Spinal cord (tissue), 10 donors: ENCODE measurements at places on chromosomes 3 and 15.

- DNase-seq: no peak
These were observed 10.9 kb downstream of the IDH2 start for GRCh38 chr15:90091156-90091931.

DNA sequence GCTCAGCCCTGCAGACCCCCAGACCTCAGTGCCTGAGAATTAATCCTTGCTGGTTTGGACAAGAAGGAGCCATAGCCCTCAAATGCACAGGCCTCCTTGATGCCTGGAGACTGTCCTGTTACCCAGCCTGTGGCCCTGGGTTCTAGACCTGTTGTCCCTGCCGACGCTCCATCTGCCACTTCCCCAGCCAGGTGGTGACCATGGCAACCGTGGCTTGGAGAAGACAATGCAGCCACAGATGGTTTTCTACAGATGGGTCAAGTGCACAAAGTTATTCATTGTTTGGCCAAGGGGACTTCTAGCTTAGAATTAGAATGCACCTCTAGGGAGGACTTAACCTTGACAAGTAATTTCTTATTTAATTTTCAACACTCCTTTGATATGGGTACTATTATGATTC, 297.1 kb downstream of the UACA start:
- no peak for DNase-seq

GRCh38 chr3:141096164-141096563, 45.0 kb downstream of the SPSB4 start:
- DNase-seq: no peak

- DNase-seq: no peak
These were observed 9.3 kb upstream of the P3H2 start for GRCh38 chr3:190130037-190130436.

GRCh38 chr3:13850161-13850945, 29.5 kb downstream of the WNT7A start:
- no peak for DNase-seq

GRCh38 chr3:5185093-5185673, 2.3 kb upstream of the EDEM1 start:
- DNase-seq: no peak

DNA sequence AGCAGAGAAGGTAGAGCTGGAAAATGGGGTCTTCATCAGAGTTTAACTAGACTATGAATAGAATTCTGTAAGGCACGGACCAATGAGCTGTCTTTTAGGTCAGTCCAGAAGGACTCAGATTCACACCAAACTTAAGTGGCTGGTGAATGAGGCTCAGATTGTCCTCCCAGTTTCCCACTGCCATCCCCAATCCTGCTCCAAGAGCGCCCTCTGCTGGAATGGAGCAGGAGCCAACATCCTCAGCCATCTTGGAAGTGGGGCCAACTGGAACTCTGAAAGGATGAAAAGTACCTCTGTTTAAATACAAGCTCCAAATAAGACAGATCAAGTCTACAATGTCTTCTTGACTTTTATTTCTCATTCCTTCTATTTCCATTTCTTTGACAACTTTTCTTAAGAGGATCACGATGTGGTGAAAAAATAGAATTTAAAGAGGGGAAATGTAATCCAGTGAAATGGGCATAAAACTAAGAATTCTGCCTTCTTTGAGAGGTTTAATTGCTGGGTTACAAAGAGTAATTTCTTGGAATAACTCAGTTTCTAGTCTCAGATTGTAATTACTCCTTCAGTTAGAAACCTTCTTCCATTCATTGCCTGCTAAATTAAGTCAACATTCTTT, 217.1 kb upstream of the TPRG1 start:
- peak; percentile 95 for DNase-seq

- DNase-seq: no peak
These were observed 211.3 kb upstream of the NSMCE3 start for GRCh38 chr15:29480949-29481348.

DNA sequence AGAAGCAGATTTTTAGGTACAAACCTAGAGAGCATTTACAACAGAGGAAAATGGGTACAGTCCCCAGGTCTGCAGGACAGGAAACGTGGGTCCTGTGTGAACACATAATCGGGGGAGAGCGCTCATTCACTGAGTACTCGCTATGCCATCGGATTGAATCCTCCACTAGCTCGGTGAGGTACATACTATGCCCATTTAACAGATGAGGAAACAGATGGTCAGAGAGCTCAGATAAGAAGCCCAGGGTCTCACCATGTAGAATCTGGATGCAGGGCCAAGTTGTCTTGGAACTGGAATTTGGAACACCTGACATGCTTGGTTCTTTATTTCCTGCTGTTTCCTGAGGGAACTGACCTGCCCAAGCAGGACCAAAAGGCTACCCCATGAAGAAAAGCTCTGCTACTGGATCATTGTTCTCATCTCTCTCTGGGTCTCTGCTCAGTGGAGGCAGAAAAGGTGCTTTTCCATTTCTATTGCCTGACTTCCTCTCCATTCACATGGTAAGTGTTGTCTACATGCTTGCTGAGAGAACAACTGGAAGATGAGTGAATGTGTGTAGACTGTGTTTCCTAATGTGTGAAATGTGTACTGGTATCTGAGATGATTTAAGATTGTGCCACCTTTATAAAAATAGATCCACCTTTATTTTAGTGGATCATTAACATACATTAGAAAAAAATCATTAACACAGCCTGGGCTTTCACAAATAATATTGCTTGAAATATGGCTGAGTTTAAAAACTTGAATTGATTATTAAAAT, 89.1 kb downstream of the TGFBR2 start:
- no peak for DNase-seq
